ENCODE measurements at places on chromosomes 11 and 22. TPM values are rescaled to one million over a fixed set of nuclear protein-coding genes. Genes with fewer than 3 reads are reported as not detected.

The SAC3D1 gene
- 10.6 TPM for polyA plus RNA-seq

- DNase-seq, result no peak
Measured at GRCh38 chr11:1852877-1853276, at the start of gene LSP1. LSP1 (plus strand) TSS chr11:1853084; CDS start chr11:1853145, 61 bp downstream.

The IRAG1 gene
- polyA plus RNA-seq, result 3.5 TPM

DNA sequence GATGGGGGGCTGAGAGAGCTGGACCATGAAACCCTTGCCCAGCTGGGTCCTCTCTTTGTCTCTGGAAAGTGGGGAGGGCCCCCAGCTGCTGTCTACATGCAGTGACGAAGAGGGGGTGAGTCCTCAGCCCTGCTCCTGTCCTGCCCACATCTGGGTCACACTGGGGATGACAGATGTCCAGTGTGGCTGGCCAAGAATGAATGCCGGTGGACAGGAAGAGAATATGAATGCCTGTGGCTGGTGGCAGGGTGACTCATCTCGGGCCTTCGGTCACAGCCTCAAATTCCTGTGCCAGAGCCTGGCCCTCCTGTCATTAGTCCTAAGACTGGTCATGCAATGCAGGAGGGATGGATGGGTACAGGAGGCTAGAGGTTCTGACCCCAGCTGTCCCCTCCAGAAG lies 2.2 kb upstream of the PNPLA3 start:
- no peak for DNase-seq

DNA sequence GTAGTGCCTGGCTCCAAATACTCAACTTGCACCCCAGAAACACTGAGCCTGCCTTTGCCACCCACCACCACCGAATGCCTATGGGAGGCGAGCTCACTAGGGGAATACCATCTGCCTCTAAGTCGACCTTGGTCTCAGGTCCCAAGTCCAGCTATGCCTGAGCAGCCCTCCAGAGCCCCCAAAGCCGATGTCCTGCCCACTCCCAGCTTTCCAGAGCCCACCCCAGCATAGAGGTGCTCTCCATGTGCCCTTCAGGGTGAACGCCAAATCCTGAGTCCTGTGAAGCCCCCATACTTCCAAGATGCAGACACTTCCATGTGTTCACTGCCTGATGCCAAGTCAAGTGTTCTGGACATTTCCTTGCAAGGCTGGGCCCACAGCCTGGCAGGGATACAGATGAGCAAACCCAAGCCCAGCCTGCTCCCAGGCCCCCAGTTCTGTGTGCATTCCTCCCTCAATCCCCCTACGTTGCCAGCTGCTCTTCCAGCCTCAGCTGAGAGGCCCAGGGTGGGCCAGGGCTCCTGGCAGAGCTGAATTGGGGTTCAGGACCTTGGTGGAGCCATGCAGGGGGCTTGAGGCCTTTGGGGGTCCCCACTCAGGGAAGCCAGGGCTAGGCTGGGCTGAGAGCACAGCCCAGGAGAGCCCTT lies 2.6 kb upstream of the KMT5B start:
- no peak for DNase-seq

The FGF4 gene
- polyA plus RNA-seq, result 8.9 TPM

DNA sequence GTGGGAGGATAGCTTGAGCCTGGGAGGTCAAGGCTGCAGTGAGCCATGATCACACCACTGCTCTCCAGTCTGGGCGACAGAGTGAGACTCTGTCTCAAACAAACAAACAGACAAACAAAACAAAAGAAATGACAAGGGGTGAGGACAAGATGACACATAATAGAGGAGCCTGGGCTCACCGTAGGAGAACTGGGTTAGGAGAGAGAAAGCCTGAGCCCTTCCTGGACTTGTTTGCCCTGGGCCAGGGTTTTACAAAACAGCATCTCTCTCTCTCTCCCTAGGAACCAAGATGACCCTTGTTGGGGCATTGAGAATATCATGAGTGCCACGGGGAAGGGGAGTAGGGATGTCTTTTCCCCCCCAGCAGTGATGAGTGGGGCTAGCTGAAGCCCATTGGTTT lies 15.7 kb downstream of the ROBO3 start:
- DNase-seq, result no peak

The GAL3ST3 gene
- polyA plus RNA-seq, result 0.54 TPM

GRCh38 chr11:63020671-63021291 lies 5.1 kb upstream of the SLC22A8 start:
- DNase-seq, result no peak

The OR10A2 gene
- not detected for polyA plus RNA-seq
